AG10803 (cell line): ENCODE measurements at places on chromosomes 16 and 17.

GRCh38 chr16:52251495-52251894, 295.4 kb downstream of the TOX3 start:
- DNase-seq: no peak

GRCh38 chr16:80666378-80667250, 125.8 kb downstream of the DYNLRB2 start:
- DNase-seq: no peak

GRCh38 chr16:84953190-84953746, 58.1 kb downstream of the ZDHHC7 start:
- no peak for DNase-seq

DNA sequence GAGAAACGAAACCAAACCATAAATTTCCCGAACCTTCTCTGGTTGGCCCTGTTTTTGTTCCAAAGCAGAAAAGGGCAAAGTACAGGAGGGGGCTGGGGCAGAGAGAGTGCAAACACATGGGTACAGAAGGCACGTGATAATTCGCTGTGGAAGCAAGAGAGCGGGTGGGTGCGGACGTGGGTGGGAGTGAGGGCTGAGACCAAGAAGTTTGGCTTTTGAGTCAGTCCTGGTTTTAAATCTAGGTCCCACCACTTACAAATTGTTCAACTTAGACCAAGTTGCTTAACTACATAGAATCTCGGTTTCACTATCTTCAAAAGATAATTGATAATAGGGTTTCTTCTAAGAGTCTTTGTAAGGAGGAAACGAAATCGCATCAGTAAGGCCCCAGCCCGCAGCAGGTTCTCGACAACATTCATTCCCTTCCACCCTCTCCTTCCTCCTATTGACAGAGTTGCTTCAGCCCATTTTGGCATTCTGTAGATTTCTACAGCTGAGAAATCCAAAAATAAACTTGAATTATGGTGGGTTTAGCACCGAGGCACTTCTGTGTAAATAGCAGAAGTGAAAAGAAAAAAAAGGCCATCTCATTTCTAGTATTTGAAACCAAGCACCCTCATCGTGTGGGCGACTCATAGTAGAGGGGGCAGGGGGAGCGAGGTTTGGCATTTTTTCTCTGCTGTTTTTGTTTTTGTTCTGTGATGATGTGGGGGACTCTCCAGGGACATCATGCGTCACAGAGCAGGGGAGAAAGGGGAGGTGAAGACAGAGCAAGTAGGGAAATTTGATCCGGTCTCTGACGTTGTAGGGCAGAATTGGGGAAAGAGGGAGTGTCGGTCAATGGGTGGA, 33.6 kb upstream of the CCR7 start:
- no peak for DNase-seq

DNA sequence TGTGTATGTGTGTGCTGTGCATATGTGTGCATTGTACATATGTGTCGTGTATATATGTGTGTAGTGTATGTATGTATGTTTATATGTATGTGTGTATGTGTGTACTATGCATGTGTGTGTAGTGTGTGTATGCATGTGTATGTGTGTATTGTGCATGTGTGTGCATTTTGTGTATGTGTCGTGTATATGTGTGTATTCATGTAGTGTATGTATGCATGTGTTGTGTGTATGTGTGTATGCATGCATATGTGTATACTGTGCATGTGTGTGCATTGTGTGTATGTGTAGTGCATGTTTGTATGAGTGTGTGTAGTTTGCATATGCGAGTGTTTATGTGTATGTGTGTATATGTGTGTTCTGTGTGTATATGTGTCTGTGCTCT, 15.5 kb upstream of the CCL17 start:
- no peak for DNase-seq

DNA sequence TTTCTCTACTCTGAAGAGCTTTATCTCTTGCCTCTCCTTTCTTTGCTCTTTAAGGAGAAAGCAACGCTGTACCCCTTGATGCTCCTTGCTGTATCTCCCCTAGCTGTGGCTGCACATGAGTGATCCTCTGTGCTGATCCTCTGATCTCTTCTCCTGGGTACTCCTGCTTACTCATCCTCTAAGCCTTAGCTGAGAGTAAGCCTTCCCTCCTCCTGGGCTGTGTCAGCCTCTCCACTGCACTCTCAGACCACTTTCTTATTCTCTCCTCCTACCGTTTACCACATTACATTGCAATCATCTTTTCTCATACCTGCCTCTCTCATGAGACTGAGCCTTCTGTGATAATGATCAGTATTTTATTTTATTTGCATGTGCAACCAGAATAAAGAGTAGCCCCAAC, 25.1 kb downstream of the SOX9 start:
- peak; percentile 12 for DNase-seq

- no peak for DNase-seq
These were observed 6.9 kb downstream of the CARD14 start for GRCh38 chr17:80176757-80177156.

DNA sequence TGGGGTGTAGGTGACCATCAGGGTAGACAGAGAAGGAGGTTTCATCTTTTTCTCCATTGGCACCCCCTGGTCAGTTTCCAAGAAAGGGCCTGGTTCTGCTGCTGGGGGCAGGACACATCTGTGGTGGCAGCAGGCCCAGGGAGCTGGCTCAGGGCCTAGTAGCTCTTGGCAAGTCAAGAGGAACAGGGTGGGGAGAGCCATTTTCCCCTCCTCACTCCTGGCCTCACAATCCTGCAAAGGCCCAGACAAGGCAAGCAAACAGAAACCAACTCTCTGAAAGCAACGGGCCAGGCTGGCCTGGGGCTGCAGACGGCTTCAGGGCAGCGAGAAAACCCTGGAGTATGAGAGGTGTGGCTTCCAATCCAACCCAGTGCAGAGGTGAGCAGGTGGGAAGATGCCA, 192.9 kb upstream of the DYNLRB2 start:
- DNase-seq: peak; percentile 23

GRCh38 chr17:36133602-36134236, 30.1 kb downstream of the CCL4 start:
- no peak for DNase-seq

DNA sequence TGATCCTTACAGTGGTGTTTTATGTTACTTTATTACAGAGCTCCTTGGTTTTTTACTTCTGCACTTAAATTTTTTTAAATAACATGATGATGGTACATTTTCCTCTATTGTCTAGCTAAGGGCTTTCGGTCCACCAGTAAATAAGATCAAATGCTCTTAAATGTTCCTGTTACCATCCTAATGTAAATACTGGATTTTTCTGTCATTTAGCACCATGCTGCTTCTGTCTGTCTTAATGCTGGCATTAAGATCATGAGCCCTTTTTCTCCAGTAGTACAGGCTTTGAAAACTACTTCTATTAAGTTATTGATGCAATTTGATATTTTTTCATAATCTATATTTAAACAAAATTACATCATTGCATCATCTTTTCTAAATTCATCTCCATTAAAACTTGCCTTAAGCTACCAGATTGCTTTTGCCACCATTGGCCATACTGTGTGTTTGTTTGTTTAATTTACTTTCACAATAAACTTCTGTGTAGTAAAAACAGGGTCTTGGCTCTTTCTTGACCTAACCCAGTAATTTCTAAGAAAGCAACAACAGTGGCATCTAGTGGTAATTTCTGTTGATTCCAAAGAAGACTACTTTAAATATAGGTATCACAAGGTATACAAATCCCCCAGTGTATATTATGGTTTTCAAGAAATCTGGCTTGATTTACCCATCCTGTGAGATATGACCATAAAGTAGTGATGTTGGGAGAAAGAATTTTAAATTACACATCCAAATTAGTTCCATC, 9.0 kb upstream of the PHAF1 start:
- no peak for DNase-seq

DNA sequence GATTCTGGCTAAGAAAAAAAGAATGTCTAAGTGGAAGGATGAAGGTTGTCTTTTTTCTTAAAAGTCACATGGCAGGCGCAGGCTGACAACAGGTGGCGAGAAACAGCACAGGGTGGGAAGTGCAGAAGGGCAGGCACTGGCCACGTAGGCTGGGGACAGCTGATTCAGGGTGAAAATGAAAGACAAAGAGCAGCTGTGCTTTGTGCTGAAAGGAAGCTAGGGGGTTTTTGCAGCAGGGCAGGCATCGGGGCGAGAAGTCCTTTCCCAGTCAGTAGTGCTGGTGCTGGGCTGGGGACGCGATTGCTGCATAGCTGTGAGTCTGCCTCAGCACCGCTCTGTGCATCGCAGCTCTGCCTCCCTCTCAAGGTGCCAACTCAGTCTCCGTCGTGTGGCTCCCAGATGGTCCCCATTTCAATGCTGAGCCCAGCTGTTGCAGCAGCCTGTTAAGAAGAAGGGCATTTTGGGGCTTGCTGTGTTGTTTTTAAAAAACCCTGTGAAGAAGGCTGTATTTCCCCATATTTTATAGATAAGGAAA, 183.1 kb upstream of the CCL2 start:
- DNase-seq: no peak

DNA sequence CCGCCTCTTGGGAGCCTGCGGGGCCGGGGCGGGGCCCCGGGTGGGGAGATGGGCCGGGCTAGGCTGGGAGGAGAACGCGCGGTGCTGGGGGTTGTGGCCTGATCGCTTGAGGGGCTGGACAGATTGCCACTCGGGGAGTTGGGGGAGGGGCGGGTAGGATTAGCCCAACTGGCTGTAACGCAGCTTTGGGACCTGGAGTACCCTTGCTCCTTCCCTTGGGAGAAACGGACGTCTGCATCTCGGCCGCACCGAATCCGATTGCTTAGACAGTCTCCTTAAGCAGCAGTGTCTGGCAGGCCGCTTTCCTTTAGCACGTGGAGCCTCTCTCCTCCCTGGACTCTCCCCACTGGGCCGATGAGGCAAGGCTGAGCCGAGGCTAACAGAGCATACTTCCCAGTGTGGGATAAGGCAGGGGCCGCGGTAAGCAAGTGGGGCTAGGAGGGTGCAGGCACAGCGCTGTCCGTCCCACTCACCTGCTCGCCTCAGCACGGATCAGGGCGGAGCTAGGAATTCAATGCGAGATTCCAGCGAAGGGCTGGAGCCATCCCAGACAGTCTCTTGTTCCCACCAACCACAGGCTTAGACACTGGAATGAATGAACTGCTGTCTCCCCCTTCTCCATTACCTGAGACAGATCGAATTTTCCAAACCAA, 540 bp upstream of the ACLY start:
- no peak for DNase-seq

DNA sequence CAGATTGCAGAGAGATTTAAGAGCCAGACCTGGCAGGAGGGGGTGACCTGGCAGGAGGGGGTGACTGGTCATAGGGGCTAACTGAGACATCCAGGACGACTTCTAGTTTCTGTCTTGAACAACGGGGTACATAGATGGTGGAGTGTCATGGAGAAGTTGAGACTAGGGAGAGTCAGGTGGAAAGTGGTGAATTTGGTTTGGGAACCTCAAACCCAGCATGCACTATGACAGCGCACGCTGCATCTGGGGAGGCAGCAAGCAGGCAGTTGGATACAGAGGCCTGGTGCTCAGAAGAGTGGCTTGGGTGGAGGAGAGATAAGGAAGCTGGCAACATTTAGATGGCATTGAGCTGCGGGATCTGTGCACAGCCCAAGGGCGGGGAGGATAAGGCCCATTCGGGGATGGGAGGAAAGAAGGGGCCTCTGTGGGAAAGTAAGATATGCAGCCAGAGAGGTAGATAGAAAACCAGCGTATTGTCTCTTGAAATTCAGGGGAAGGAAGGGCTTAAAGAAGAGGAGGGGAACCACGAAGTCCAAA, 4.5 kb downstream of the RIPOR1 start:
- DNase-seq: no peak

DNA sequence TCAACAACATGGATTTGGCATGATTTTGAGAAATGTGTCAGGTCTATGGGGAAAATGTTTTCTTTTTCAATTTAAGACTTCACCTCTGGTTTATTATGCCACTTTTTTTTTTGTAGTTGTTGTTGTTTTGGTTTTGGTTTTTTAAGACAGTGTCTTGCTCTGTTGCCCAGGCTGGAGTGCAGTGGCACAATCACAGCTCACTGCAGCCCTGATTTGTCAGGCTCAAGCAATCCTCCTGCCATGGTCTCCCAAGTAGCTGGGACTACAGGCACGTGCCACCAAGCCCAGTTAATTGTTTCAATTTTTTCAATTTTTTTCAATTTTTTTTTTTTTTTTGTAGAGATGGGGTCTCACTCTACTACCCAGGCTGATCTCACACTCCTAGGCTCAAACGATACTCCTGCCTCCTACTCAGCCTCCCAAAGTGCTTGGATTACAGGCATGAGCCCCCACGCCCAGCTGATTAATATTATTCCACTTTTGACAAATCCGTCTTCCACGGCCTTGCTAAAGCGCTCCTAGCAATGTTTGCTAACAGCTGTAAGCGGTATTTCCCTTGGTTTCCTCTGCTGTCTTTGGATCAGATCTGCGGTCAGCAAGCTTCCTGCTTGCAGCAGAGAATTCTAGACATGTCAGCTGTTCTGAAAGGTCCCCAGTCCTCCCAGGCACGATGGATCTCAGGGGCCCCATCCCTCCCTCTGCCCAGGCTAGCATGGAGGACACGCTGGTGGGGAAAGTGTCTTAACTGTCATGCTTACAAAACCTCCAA, 7.0 kb upstream of the MILR1 start:
- peak; percentile 65 for DNase-seq

- DNase-seq: no peak
These were observed 23.0 kb downstream of the USP6 start for GRCh38 chr17:5138616-5139457.

- no peak for DNase-seq
These were observed 302.9 kb downstream of the SOX9 start for GRCh38 chr17:72423718-72424117.

DNA sequence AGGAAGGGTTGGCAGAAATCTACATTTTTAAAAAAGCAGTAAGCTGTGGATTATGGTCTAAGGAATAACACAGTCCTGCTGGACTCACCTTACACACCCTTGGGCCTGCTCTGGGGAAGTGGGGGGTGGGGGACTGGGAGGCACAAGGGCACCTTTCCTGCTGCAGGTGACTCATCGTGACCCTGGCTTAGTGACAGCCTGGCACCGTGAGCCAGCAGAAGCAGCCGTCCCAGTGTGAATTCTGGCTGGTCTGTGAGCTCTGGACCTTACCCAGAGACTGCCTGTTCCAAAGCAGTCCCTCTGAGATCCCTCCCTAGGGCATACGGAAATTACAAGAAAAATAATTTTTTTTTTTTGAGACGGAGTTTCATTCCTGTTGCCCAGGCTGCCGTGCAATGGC, 4.2 kb upstream of the CRK start:
- peak; percentile 52 for DNase-seq

GRCh38 chr16:48409839-48410632, 24.8 kb upstream of the SIAH1 start:
- peak; percentile 86 for DNase-seq

DNA sequence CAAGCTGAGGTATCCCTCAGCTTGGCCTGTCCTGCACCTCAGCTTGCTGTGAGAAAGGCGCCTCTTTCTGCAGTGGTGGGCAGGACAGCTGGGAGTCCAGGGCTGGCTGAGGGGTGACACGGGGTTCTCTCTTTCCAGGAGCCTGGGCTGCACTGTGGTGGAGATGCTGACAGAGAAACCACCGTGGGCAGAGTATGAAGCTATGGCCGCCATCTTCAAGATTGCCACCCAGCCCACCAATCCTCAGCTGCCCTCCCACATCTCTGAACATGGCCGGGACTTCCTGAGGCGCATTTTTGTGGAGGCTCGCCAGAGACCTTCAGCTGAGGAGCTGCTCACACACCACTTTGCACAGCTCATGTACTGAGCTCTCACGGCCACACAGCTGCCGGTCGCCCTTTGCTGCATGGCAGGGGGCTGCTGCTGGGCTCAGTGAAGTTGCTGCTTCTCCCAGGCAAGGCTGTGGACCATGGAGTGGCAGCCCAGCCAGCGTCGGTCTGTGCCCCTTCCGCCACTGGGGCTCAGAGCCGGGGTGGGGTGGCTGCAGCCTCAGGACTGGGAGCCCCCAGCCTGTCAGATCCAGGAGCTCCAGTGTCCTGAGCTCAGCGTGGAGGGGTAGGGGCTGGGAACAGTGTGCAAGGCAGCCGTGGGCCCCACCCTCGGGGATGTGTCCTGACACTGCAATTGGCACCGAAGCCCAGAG, 6.4 kb downstream of the LIMD2 start:
- no peak for DNase-seq
